ENCODE measurements at places on chromosomes 5 and 9. TPM values are rescaled to one million over a fixed set of nuclear protein-coding genes. Genes with fewer than 3 reads are reported as not detected.

Gene S100Z
- total RNA-seq, result not detected

Gene BARHL1
- total RNA-seq, result not detected

Gene ANKH
- 34.1 TPM for total RNA-seq

Gene PLCXD3
- 7.3 TPM for total RNA-seq

Gene LCN1
- total RNA-seq, result not detected

Gene OR1N2
- not detected for total RNA-seq

Gene DMRTA1
- total RNA-seq, result 10.7 TPM

Gene FNIP1
- 90.8 TPM for total RNA-seq

Gene ALDOB
- total RNA-seq, result not detected

Gene FCN2
- 1.3 TPM for total RNA-seq

Gene TEX48
- total RNA-seq, result not detected

Gene SLC36A3
- total RNA-seq, result not detected

Gene HSD17B3
- total RNA-seq, result 2.6 TPM

Gene PTGES
- 26.2 TPM for total RNA-seq

Gene PCDHA2
- not detected for total RNA-seq

Gene CACFD1
- total RNA-seq, result 2.5 TPM

Gene N4BP3
- total RNA-seq, result 0.44 TPM

Gene PCDHGA10
- 4.6 TPM for total RNA-seq

Gene SVEP1
- total RNA-seq, result 204 TPM

Gene TMEM252
- not detected for total RNA-seq

Gene ZNF879
- total RNA-seq, result 4.2 TPM

Gene CDKN2B
- 45.2 TPM for total RNA-seq

Gene VPS13A
- total RNA-seq, result 24.1 TPM

Gene BAAT
- not detected for total RNA-seq

Gene TLX3
- not detected for total RNA-seq

Gene SPINK6
- not detected for total RNA-seq

Gene SLC6A3
- total RNA-seq, result 0.16 TPM

Gene CMBL
- 13.0 TPM for total RNA-seq

Gene TRIM36
- 0.98 TPM for total RNA-seq

Gene FXN
- 2.5 TPM for total RNA-seq

Gene IL33
- 17.5 TPM for total RNA-seq

Gene RAB3C
- 3.4 TPM for total RNA-seq

Gene NDST1
- 32.4 TPM for total RNA-seq

Gene STXBP1
- 78.7 TPM for total RNA-seq
